ENCODE measurements at places on chromosomes 1 and 21.

- no peak for DNase-seq
These were observed 835 bp downstream of the LRRN2 start for GRCh38 chr1:204684571-204685235.

- DNase-seq: no peak
These were observed 75.2 kb downstream of the GLIS1 start for GRCh38 chr1:53663529-53664300.

DNA sequence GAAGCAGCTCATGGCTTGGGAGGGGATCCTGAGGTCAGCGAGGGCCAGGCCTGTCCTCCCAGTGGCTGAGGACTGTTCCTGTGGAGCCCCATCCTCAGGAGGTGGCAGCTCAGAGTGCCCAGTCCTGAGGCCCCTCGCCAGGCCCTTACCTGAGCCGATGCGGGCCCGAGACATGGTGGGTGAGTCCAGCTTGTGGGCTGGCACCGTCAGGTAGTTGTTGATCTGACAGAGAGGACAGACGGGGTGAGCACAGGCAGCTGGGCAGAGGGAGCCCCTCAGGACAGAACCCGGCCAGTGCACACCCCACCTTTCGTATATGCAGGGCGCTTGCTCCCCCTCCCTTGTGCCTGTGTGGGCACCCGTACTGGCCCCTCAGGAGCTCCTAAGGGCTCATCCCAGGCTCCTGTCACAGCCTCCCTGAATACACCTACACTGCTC is 53.9 kb downstream of the SLC9A1 start:
- DNase-seq: no peak

GRCh38 chr1:161486806-161487741 is 18.2 kb upstream of the FCGR2A start:
- DNase-seq: peak; percentile 58

GRCh38 chr1:82018319-82018718 is 217.6 kb downstream of the ADGRL2 start:
- DNase-seq: no peak

- DNase-seq: no peak
These were observed 22.1 kb upstream of the TBX15 start for GRCh38 chr1:119010201-119010600.

GRCh38 chr1:201538612-201539551 is at the start of gene NAV1:
NAV1 (plus strand) TSS chr1:201539127; CDS start chr1:201622885, 83,758 bp downstream.
- DNase-seq: no peak

- DNase-seq: no peak
These were observed 1.5 kb downstream of the TRNP1 start for GRCh38 chr1:26994787-26995517.

- DNase-seq: no peak
These were observed 9.3 kb downstream of the GJB4 start for GRCh38 chr1:34768856-34769255.

DNA sequence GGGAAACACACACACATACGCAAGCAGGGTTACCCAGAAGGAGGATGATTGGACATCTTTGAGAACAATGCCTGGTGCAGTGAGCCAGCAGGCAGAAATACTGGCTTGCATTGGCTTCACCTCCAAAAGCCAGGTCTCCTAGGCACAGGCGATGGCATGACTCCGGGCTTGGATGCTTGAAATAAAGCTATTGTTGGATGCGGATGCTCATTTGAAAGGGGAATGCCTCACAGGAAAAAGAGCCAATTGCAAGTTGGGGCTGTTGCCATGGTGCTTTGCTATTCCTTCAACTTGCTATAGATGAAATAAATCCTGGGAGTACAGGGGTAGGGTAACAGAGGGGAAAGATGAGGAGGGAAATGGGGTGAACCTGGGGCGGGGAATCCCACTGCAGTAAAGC is 180.7 kb upstream of the SGIP1 start:
- no peak for DNase-seq

- no peak for DNase-seq
These were observed 32.6 kb downstream of the ZBED6 start for GRCh38 chr1:203828002-203828401.

Data from AML-193 (cell line).